ENCODE measurements at places on chromosomes 3 and 15. TPM values are rescaled to one million over a fixed set of nuclear protein-coding genes. Genes with fewer than 3 reads are reported as not detected.

DNA sequence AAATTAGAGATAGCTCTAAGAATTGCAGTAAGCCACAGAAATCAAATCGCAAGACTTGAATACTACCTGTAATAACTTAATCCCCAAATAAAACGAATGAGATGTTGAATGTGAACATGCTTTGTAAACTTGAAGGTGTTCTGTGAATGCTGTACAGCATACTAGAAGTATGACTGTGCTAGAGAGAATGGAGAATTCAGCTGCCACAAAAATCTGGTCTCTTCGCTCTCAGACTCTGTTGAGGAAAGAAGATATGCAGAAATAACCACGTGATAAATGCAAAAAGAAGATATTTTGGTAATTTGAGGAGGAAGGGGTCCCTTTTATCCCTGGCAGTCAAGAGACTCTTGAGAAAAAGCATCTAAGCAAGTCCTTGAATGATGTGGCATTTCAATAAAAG is 37.3 kb downstream of the ZBTB38 start:
- H3K27me3 ChIP-seq, result no peaks in the 10 kb centered on the region
- DNase-seq, result no peak
- no peak overlapping the region for H3K27ac ChIP-seq
- H3K36me3 ChIP-seq, result peaks cover 47% of the 10 kb centered on the region
- no peak overlapping the region for H3K4me3 ChIP-seq
- H3K4me1 ChIP-seq, result peaks cover 43% of the 10 kb centered on the region

The SLC22A14 gene
- total RNA-seq, result not detected

DNA sequence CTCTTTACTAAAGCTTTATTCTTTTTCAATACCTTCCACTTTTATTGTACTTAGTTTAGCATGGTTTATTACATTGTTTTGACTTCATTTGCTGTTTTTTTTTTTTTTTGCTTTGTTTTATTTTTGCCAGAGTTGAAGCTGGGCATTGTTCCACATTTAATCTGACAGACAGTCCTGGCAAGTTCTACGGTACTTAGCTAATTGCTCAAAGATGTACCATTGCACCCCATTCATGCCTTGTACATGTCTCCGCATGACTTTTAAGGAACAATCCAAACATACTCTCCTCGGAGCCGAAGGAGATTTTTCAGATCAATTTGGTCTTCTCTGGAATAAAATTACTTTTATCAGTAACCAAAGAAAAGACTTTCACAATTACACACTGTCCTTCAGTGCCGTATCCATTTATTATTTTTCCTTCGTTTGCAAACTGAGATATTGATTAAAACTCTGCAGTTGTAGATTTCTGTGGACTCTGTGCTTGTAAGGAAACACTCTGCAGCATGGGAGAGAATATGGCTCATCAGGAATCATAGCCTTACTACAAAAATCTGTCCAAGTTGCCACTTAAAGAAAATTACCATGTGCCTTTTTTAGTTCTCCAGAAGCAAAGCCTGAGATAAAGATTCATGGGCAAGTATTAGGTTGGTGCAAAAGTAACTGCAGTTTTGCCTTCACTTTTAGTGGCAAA is 952.0 kb downstream of the AGBL1 start:
- H3K27me3 ChIP-seq, result no peaks in the 10 kb centered on the region
- no peak overlapping the region for H3K27ac ChIP-seq
- H3K4me3 ChIP-seq, result no peak overlapping the region
- no peak for DNase-seq
- H3K36me3 ChIP-seq, result no peaks in the 10 kb centered on the region

The NAALADL2 gene
- not detected for total RNA-seq

DNA sequence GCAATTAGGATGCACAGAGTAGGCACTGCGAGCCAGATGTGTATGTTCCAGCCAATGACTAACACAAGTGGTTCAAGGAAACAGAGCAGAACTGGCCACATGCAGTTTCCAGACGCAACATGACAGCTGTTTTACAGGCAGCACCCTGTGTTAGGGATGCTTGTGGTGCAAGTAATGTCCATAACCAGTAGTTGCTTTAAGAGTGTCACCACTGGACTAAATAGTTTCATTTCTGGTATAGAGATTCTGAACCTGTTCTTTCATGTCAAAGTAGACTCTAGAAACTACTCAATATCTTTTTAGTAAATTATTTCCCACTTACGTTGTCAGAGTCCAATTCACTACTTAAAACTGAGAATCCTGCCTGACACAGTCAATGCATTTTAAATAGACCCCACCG is 14.5 kb upstream of the LPP start:
- no peaks in the 10 kb centered on the region for H3K36me3 ChIP-seq
- H3K27me3 ChIP-seq, result no peaks in the 10 kb centered on the region
- H3K27ac ChIP-seq, result no peak overlapping the region
- peaks cover 16% of the 10 kb centered on the region for H3K4me1 ChIP-seq

The VGLL3 gene
- not detected for total RNA-seq

GRCh38 chr3:125136515-125136914 is 76.0 kb downstream of the SLC12A8 start:
- H3K27me3 ChIP-seq, result peaks cover 55% of the 10 kb centered on the region
- no peak overlapping the region for H3K27ac ChIP-seq
- H3K4me3 ChIP-seq, result no peak overlapping the region
- DNase-seq, result no peak

The TRPM1 gene
- total RNA-seq, result not detected

- DNase-seq, result no peak
- H3K36me3 ChIP-seq, result no peaks in the 10 kb centered on the region
- H3K27ac ChIP-seq, result no peak overlapping the region
- H3K27me3 ChIP-seq, result no peaks in the 10 kb centered on the region
Observed at GRCh38 chr3:29568355-29568754, 287.5 kb downstream of the RBMS3 start.

DNA sequence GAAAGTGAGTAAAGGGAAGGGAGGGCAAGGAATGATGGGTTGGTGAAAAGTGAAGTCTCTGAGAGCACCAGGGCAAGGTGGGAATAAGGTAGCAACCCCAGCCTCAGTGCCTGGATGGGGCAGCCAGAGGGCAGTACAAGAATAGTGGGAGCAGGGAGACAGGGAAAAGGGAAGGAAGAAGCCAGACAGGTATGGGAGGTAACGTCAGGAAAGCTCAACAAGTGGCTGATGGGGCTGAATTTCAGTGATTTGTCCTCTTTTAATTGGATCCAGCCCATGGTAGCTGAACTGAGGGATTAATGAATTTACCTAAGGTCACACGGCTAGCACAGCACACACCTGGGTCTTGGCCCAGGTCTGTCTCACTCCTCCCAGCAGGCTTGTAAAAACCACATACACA is 12.6 kb downstream of the RORA start:
- no peak overlapping the region for H3K27ac ChIP-seq
- H3K36me3 ChIP-seq, result no peaks in the 10 kb centered on the region
- H3K4me3 ChIP-seq, result no peak overlapping the region
- no peak for DNase-seq
- H3K27me3 ChIP-seq, result peaks cover 20% of the 10 kb centered on the region

- no peak overlapping the region for H3K27ac ChIP-seq
- H3K36me3 ChIP-seq, result no peaks in the 10 kb centered on the region
- no peak overlapping the region for H3K4me3 ChIP-seq
Observed at GRCh38 chr15:35857567-35858226, 311.7 kb upstream of the DPH6 start.

- H3K27me3 ChIP-seq, result peaks cover 5% of the 10 kb centered on the region
- peak overlapping the region; percentile 82 for H3K4me3 ChIP-seq
- peak overlapping the region; percentile 87 for H3K27ac ChIP-seq
- DNase-seq, result no peak
- H3K36me3 ChIP-seq, result peaks cover 4% of the 10 kb centered on the region
Observed at GRCh38 chr3:112085735-112086075, 484 bp upstream of the C3orf52 start.

The SLC24A5 gene
- not detected for total RNA-seq

GRCh38 chr3:52128118-52128683 is 26.0 kb downstream of the POC1A start:
- H3K4me1 ChIP-seq, result no peaks in the 10 kb centered on the region
- no peak overlapping the region for H3K4me3 ChIP-seq
- no peak for DNase-seq
- no peaks in the 10 kb centered on the region for H3K27me3 ChIP-seq

DNA sequence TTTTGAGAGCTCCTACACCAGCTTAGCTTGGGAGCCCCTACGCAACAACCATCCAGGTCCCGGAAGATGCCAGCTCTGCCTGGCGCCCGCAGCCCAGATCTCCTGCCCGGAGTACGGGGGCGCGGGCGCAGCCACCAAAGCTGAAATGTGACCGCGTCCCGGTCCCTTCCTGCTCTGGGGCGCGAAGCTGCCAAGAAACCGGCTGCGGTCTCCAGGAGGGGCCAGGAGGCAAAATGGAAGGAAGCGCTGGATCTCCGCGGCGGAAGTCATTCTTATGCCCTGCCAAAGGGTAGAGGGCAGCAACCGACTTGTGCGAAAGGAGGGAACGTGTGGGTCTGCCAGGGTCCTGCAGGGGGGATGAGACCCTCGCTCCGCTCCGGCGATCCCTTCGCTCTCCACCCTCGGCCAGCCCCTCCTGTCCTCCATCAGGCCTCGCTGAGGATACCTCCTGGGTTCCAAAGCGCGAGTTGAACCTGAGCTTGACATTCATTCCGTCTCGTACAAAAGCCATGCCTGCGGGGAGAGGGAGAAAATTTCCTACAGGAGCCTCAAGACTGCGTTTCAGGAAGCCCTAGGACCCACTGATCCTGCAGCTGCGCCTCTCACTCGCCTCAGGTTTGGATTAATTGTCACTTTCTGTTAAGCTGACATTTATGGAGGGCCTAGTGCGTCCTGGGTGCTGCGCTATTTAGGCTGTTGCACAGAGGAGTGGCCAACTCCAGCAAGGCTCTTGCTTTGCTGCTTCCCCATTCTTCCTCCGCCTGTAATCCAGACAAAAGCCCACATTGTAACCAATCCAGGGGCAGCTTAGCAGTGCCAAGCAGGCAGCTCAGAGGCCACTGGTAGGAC is 98.3 kb upstream of the VGLL3 start:
- H3K4me3 ChIP-seq, result peak overlapping the region; percentile 70
- no peaks in the 10 kb centered on the region for H3K36me3 ChIP-seq
- H3K27ac ChIP-seq, result peak overlapping the region; percentile 36
- peaks cover 5% of the 10 kb centered on the region for H3K27me3 ChIP-seq
- peaks cover 15% of the 10 kb centered on the region for H3K4me1 ChIP-seq
- DNase-seq, result peak; percentile 13

The FBXL22 gene
- total RNA-seq, result 0.79 TPM

DNA sequence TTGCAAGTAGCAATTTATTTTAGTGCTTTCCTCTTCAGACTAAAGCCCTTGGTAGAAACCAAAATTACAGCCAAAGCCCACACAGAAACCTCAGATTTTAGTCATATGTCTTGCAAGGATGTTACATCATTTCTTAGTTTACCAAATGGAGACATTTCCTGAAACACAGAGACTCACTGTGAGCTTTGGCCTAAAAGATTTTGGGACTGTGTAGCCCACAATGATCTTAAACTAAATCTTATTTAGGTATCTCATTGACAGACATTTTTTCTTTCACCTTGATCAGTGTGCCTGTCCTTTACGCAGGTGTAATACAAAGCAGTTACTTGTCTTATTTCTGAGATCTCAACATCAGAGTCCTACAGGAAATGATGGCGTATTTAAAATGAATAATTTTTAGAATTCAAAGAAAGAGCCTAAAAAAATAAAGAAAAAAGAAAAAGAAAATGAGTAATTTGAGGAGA is 27.8 kb upstream of the AP4E1 start:
- peaks cover 80% of the 10 kb centered on the region for H3K4me1 ChIP-seq
- H3K27me3 ChIP-seq, result no peaks in the 10 kb centered on the region
- peaks cover 2% of the 10 kb centered on the region for H3K36me3 ChIP-seq
- H3K4me3 ChIP-seq, result peak overlapping the region; percentile 26
- peak; percentile 21 for DNase-seq

DNA sequence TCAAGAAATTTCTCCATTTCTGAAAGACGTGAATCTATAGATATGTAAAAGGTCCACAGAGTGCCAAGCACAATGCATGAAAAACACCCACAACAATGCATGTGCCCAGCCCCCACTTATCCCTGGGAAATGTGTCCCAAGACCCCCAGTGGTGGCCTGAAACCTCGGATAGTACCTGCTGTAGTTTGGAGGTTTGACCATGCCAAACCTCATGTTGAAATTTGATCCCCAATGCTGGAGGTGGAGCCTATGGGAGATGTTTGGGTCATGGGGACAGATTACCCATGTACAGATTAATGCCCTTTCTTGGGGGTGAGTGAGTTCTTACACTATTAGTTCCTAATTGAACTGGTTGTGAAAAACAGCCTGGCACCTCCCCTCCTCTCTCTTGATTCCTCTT is 21.4 kb upstream of the MYZAP start:
- peaks cover 8% of the 10 kb centered on the region for H3K4me1 ChIP-seq
- no peak overlapping the region for H3K27ac ChIP-seq

- no peaks in the 10 kb centered on the region for H3K27me3 ChIP-seq
- no peak overlapping the region for H3K4me3 ChIP-seq
- H3K36me3 ChIP-seq, result no peaks in the 10 kb centered on the region
- H3K27ac ChIP-seq, result no peak overlapping the region
Observed at GRCh38 chr3:33636125-33636850, 81.8 kb downstream of the CLASP2 start.

DNA sequence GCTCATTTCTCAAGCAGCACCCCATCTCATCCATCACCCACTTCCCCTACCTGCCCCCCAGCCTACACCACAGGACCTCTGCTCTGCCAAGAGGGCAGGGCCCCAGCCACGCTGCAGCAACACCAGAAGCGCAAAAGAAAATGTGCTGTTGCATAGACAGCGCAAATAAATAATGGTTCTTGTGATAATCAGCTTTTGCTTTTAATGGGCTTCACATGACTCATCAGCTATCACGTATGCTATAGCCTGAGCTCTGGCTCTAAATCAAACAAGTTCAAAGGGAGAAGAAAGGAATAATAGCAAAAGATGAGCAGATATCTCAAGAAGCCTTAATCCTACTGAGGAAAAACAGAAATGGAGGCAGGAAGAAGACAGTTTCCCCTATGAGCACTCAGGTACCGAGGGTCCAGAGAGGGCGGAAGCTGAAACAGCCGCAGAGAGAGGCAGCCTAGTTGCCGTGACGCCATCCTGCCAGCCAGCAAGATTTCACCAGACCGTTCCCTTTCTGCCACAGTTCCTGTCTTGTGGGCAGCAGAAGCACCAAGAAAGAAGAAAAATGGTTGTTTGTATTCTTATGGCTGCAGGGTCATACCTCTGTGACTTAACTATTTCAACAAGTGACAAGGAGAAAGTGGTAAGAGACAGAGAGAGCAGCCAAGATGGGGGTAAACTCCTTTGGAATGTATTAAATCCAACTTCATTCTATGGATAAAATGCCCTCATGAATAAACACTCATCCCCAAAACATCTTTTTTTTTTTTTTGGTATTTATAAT is 22.0 kb downstream of the RAB27A start:
- peaks cover 71% of the 10 kb centered on the region for H3K4me1 ChIP-seq
- peak overlapping the region; percentile 62 for H3K4me3 ChIP-seq
- H3K27ac ChIP-seq, result peak overlapping the region; percentile 96
- H3K27me3 ChIP-seq, result no peaks in the 10 kb centered on the region

- peaks cover 16% of the 10 kb centered on the region for H3K27me3 ChIP-seq
- DNase-seq, result peak; percentile 77
- no peak overlapping the region for H3K27ac ChIP-seq
- no peak overlapping the region for H3K4me3 ChIP-seq
- no peaks in the 10 kb centered on the region for H3K36me3 ChIP-seq
Observed at GRCh38 chr15:45205192-45205591, 17.4 kb upstream of the SHF start.

The GLCE gene
- 3.8 TPM for total RNA-seq

- no peak overlapping the region for H3K4me3 ChIP-seq
- no peaks in the 10 kb centered on the region for H3K27me3 ChIP-seq
- H3K27ac ChIP-seq, result no peak overlapping the region
- no peaks in the 10 kb centered on the region for H3K4me1 ChIP-seq
- H3K36me3 ChIP-seq, result no peaks in the 10 kb centered on the region
- DNase-seq, result no peak
Observed at GRCh38 chr15:27220199-27220598, 249.2 kb downstream of the GABRG3 start.

- H3K27ac ChIP-seq, result no peak overlapping the region
- no peak for DNase-seq
Observed at GRCh38 chr3:183265834-183266417, 12.9 kb downstream of the B3GNT5 start.

The GOLGA6B gene
- not detected for total RNA-seq

The IREB2 gene
- total RNA-seq, result 57.2 TPM

The TEX55 gene
- not detected for total RNA-seq

The RARRES1 gene
- total RNA-seq, result not detected

Measured in activated CD4-positive, alpha-beta T cell treated with anti-CD3 and anti-CD28 coated beads, Interleukin-2, amount 10 ng/mL, durations not matched to agents 7 days and 5 days (primary cell).